NCI-H446 treated with DMSO at 0.1 percent for 48 hours (cell line): ENCODE measurements at places on chromosomes 12 and 14.

GRCh38 chr14:100168506-100168905, 9.1 kb upstream of the DEGS2 start:
- DNase-seq = no peak

DNA sequence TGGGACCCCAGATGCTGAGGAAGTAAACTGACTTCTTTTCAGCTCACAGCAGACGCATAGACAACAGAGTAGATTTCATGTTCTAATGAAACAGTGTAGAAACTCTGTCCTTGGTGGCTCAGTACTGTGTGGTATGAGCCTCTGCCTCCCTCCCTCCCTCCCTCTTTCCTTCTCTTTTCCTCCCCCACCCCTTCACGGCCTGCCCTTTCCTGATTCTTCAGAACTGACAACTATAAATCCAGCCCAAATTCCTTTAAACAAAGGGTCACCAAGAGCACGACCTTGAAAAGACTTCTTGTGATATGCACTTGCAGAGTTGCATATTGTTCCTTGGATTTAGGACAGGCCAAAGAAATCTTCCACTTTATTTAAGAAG, 164.0 kb downstream of the ETV6 start:
- no peak for DNase-seq

DNA sequence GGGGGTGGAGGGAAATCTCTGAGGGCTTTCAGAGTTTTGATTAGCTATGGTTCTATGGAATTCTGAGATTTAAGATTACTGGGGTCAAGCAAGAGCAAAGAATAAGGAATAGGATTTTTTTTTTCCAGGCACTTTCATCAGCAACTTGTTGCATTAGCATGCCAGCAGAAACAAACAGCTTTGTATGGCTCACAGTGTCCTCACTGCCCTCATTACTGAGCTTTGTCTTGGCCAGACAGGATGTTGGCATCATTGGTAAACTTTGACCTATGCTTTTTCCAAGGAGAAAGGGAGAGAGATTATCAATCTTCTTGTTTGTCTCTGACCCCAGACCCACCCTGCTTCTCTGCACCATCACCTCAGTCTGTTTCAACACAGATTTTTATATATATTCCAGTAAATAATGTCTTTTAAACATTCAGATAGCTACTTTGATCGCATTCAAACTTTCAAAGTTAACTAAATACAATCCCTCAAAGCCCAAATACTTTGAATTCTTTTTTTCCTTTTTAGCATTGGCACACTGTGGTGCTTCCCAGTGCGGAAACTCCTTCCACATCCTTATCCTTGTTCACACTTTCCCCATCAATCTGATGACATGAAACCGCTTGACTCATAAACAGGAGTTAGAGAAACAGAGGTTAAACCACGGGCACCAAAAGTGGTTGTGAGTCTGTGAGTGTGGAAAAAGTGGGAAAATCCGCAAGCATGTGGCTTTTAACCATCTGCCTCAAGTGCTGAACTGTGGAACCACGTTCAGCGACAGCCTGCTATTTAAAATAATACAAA, 282.2 kb upstream of the FAR2 start:
- no peak for DNase-seq

GRCh38 chr12:67459173-67459572, 189.4 kb upstream of the DYRK2 start:
- DNase-seq = peak; percentile 16

- no peak for DNase-seq
Observed at GRCh38 chr12:121145221-121145620, 12.5 kb downstream of the P2RX7 start.

- DNase-seq = peak; percentile 22
Observed at GRCh38 chr12:14167005-14167628, 185.7 kb upstream of the GRIN2B start.

DNA sequence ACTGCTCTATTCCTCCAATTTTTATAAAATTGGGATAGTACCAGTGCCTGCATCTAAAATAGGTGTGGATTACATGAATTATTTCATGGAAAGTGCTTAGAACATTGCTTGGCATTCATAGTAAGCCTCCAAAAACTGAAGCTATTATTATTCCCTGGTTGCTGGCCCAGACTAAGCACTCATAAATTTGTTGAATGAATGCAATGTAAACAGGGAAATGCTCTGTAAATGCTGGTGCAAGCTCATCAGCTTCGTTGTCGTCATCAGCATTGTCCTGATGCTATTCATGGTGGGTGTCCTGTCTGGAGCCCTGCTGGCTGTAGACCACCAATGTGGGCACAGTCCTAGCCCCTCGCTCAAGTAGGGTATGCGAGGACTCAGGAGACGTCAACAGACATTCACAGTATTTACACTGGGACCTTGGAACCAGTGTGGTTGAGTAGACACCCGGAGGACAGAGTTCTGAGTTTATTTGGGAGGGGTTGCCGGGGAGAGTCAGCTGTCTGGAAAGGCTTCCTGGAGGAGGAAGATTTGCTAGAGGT, 16.5 kb downstream of the BDKRB2 start:
- DNase-seq = no peak
